ENCODE measurements at places on chromosomes 4 and X.

DNA sequence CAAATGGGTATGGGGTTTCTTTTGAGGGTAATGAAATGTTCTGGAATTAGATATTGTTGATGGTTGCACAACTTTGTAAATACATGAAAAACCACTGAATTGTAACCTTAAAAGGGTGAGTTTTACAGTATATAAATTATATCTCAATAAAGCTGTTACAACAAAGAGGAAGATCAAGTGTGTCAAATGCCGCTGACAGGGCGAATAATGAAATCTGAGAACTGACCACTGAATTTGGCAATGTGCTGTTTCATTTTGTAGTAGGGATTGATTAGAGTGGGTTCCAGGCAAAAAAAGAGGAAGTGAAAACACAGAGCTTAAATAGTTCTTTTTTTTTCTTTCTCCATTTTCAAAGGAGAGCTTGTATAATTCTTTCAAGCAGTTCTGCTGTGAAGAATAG, 161.1 kb upstream of the NAP1L5 start:
- no peaks in the 10 kb centered on the region for H3K36me3 ChIP-seq
- DNase-seq = no peak
- no peaks in the 10 kb centered on the region for H3K4me1 ChIP-seq
- peaks cover 8% of the 10 kb centered on the region for H3K27me3 ChIP-seq
- no peak overlapping the region for H3K4me3 ChIP-seq

DNA sequence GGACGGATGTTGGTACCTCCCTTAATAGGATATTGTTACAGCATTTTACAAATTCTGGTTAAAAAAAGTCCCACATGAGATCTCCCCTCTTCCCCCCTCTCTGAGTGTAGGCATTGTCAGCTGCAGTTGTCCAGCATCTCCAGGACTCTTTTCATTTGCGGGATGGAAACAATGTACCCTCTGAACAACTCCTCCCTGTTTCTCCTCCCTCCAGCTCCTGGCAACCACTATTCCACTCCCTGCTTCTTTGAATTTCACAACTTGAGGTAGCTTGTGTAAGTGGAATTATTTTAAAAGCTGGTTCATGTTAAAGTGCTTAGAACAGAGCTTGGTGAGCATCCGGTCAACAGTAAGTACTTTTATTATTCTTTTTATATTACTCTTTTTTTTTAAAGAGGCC, 69.8 kb downstream of the TBL1X start:
- H3K36me3 ChIP-seq = peaks cover 12% of the 10 kb centered on the region
- peaks cover 40% of the 10 kb centered on the region for H3K4me1 ChIP-seq
- no peak overlapping the region for H3K4me3 ChIP-seq
- no peaks in the 10 kb centered on the region for H3K27me3 ChIP-seq

DNA sequence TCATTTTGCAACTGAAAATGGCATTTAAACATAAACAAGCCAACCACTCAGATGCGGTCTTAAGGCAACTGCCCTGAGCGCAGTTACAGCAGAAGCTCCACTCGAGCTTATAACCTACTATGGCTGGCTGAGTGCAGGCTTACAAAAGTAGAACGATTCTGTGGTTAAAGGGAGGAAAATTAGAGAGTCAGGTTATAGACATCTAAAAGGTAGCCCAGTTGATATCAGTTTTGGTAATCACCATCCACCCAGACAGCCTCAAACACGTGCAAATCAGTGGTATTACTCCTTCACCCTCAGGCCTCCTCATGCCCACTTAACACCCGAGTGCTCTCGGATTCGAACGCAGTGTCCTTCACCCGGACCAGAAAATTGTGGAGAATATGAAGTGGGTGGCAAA, 3.1 kb downstream of the LEF1 start:
- peak overlapping the region; percentile 92 for H3K27ac ChIP-seq
- peaks cover 55% of the 10 kb centered on the region for H3K36me3 ChIP-seq
- DNase-seq = peak; percentile 41
- H3K4me3 ChIP-seq = peak overlapping the region; percentile 99
- H3K27me3 ChIP-seq = peaks cover 15% of the 10 kb centered on the region

DNA sequence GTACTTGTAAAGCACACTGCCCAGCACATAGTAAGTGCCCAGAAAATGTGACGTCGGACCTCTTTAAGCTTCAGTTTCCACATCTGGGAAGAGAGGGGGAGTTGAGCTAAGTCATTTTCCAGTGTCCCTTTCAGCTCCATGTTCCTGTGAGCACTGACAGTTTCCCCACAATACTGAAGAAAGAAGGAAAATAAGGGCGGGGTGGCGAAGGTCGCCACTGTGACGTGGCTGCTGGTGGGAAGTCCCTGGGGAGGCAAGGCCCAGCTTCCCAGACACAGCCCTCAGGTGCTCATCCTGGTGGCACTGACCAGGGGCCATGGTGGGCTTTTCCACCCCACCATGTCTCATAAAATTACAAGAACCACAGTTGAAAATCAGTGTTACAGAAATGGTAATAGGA, 121.8 kb downstream of the PTTG2 start:
- no peak overlapping the region for H3K27ac ChIP-seq
- no peak for DNase-seq
- no peak overlapping the region for H3K4me3 ChIP-seq

DNA sequence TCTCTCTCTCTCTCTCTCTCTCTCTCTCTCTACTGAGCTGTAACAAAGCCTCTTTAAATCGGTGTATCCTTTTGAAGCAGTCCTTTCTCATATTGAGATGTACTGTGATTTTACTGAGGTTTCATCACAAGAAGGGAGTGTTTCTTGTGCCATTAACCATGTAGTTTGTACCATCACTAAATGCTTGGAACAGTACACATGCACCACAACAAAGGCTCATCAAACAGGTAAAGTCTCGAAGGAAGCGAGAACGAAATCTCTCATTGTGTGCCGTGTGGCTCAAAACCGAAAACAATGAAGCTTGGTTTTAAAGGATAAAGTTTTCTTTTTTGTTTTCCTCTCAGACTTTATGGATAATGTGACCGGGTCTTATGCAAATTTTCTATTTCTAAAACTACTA, 37.2 kb downstream of the HPF1 start:
- no peak overlapping the region for H3K4me3 ChIP-seq
- no peaks in the 10 kb centered on the region for H3K4me1 ChIP-seq
- no peak for DNase-seq
- peak overlapping the region; percentile 10 for H3K27ac ChIP-seq
- H3K36me3 ChIP-seq = peaks cover 28% of the 10 kb centered on the region
- no peaks in the 10 kb centered on the region for H3K27me3 ChIP-seq

- H3K36me3 ChIP-seq = no peaks in the 10 kb centered on the region
- H3K4me1 ChIP-seq = no peaks in the 10 kb centered on the region
- no peak overlapping the region for H3K4me3 ChIP-seq
- H3K27me3 ChIP-seq = peaks cover 17% of the 10 kb centered on the region
- H3K27ac ChIP-seq = no peak overlapping the region
Measured at GRCh38 chr4:10205223-10205622, 88.6 kb upstream of the WDR1 start.

DNA sequence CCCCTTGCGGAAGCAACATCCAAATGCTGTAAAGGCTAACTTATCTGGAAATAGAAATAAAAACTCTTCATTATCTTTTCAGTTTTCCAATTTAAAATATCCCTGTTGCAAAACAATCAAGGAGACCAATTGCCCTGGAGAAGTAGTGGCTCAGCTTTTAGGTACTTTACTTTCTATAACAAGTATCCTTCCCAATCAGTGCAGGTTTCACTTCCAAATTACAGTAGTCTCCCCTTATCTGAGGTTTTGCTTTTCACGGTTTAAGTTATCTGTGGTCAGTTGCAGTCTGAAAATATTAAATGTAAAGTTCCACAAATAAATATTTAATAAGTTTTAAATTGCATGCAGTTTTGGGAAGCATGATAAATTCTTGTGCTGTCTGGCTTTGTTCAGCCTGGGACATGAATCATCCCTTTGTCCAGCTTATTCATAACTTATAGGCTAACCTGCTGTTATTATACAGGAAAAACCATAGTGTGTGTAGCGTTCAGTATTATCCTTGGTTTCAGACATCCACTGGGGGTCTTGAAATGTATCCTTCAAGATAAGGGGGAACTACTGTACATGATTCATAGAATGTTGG, 973.1 kb upstream of the GRID2 start:
- H3K4me3 ChIP-seq = no peak overlapping the region
- no peaks in the 10 kb centered on the region for H3K4me1 ChIP-seq
- H3K36me3 ChIP-seq = no peaks in the 10 kb centered on the region
- no peak for DNase-seq

GRCh38 chrX:108307132-108308085, 130.8 kb downstream of the COL4A6 start:
- H3K27me3 ChIP-seq = no peaks in the 10 kb centered on the region
- no peaks in the 10 kb centered on the region for H3K4me1 ChIP-seq
- H3K36me3 ChIP-seq = no peaks in the 10 kb centered on the region
- no peak overlapping the region for H3K27ac ChIP-seq
- no peak overlapping the region for H3K4me3 ChIP-seq
- no peak for DNase-seq

GRCh38 chrX:50905334-50905733, 5.2 kb upstream of the BMP15 start:
- DNase-seq = peak; percentile 20
- no peak overlapping the region for H3K27ac ChIP-seq
- no peaks in the 10 kb centered on the region for H3K4me1 ChIP-seq
- peaks cover 2% of the 10 kb centered on the region for H3K27me3 ChIP-seq
- no peaks in the 10 kb centered on the region for H3K36me3 ChIP-seq

DNA sequence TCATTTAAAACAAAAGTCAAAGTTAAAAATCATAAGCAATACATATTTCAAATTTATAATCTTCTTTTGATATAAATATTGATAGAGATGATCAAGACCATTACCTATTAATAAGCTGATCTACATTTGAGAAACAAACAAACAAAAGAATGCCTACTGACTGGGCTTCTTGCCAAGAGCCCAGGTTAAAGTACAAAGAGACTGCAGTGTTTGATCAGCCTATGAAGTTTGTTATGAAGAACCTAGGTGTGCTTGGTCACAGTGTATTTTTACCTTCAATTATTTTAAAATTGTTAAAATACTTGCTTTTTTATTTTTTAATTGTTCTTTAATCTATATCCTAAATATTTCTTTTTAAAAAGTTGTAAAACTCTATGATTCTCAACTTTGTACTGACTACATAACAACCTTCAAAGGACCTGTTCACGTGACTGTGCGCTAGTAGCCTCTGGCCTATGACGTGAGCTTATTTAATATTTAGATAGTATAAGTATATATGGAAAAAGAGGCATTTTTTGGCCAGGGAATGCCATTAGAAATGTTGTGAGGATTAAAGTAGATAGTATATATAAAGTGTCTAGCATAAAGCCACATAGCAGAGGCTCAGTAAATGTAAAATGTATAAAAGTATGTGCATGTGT, 11.4 kb upstream of the SLC39A8 start:
- peaks cover 7% of the 10 kb centered on the region for H3K4me1 ChIP-seq
- H3K4me3 ChIP-seq = no peak overlapping the region
- H3K27ac ChIP-seq = no peak overlapping the region
- no peaks in the 10 kb centered on the region for H3K36me3 ChIP-seq
- DNase-seq = no peak

DNA sequence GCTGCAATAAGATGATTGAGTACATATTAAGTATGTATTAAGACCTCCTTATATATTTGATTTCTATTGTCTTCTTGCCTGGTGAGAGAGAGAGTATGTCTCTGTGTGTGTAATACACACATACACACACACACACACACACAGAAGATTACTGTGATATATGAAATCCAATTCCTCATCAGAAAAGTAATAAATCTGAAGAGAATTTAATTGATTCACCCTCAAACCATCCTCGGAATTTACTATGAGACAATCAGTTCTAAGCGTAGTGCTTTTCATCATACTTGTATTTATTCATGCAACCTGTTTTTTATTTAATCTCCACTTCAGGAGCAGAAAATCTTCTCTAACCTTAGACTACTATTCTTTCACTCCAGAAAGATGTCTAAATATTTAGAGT, 62.3 kb upstream of the TLL1 start:
- no peak for DNase-seq
- H3K27me3 ChIP-seq = no peaks in the 10 kb centered on the region
- H3K27ac ChIP-seq = no peak overlapping the region
- H3K4me1 ChIP-seq = no peaks in the 10 kb centered on the region
- H3K4me3 ChIP-seq = no peak overlapping the region
- H3K36me3 ChIP-seq = no peaks in the 10 kb centered on the region

GRCh38 chr4:136687118-136687517, 845.2 kb downstream of the PCDH18 start:
- H3K27me3 ChIP-seq = no peaks in the 10 kb centered on the region
- H3K36me3 ChIP-seq = no peaks in the 10 kb centered on the region
- no peaks in the 10 kb centered on the region for H3K4me1 ChIP-seq
- no peak for DNase-seq
- H3K4me3 ChIP-seq = no peak overlapping the region

DNA sequence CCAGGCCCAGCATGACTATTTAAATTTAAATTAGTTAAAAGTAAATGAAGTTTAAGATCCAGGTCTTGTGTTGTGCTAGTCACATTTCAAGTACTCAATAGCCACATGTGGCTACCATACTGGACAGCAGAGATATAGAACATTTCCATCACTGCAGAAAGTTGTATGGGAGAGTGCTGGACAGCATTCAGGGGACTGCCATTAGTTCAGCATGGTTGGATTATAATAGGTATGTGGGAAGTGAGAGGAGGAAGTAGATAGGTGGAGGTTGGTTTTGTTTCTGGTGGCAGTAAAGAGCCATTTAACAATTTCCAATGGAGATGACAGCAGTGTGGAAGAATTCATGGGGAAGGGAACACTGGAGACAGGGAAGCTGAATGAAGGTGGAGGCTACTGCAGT, 42.1 kb downstream of the ERVMER34-1 start:
- no peak overlapping the region for H3K27ac ChIP-seq
- no peak overlapping the region for H3K4me3 ChIP-seq
- H3K27me3 ChIP-seq = peaks cover 12% of the 10 kb centered on the region
- DNase-seq = no peak

DNA sequence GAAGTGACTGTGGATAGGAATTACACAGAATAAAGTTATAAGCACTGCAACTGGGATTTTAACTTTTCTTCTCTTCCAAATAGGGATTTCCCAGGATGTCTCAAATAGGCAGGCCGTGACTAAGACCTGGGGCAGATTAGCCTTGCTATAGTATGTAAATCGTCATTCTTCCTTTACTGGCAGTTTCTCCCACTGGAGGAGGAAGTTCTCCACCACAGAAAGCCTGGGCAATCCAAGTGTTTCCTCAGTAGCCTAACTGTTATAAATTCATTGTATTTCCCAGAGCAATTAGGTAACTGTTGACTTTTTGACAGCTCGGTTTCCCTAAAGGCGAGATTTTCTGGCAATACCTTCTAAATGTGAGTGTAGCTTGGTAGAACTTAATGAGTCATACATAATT, at the start of gene TNIP3:
TSS of gene TNIP3 (minus strand) at position 31 of the 400 bp plus-strand sequence. CDS start 196 bp downstream, outside the sequence.
- no peak for DNase-seq
- no peaks in the 10 kb centered on the region for H3K27me3 ChIP-seq
- peaks cover 5% of the 10 kb centered on the region for H3K36me3 ChIP-seq
- no peak within 1 kb of the TSS for H3K4me3 ChIP-seq
- H3K4me1 ChIP-seq = peaks cover 27% of the 10 kb centered on the region

GRCh38 chr4:177287255-177287654, 22.4 kb upstream of the NEIL3 start:
- no peak overlapping the region for H3K4me3 ChIP-seq
- H3K27me3 ChIP-seq = no peaks in the 10 kb centered on the region
- no peaks in the 10 kb centered on the region for H3K4me1 ChIP-seq
- no peak for DNase-seq

- no peak for DNase-seq
- no peak overlapping the region for H3K27ac ChIP-seq
- H3K36me3 ChIP-seq = no peaks in the 10 kb centered on the region
- no peaks in the 10 kb centered on the region for H3K4me1 ChIP-seq
- no peaks in the 10 kb centered on the region for H3K27me3 ChIP-seq
- no peak overlapping the region for H3K4me3 ChIP-seq
Measured at GRCh38 chrX:36019125-36019524, 99.6 kb downstream of the CFAP47 start.

Data from activated CD8-positive, alpha-beta T cell treated with anti-CD3 and anti-CD28 coated beads, Interleukin-2, amount 10 ng/mL, durations not matched to agents 7 days and 5 days (primary cell).